ENCODE measurements at places on chromosomes 7 and 10.

- no peak for DNase-seq
These were observed 82.8 kb upstream of the CPXM2 start for GRCh38 chr10:123974406-123974805.

GRCh38 chr7:56810466-56810865, 321.8 kb downstream of the ZNF479 start:
- no peak for DNase-seq

DNA sequence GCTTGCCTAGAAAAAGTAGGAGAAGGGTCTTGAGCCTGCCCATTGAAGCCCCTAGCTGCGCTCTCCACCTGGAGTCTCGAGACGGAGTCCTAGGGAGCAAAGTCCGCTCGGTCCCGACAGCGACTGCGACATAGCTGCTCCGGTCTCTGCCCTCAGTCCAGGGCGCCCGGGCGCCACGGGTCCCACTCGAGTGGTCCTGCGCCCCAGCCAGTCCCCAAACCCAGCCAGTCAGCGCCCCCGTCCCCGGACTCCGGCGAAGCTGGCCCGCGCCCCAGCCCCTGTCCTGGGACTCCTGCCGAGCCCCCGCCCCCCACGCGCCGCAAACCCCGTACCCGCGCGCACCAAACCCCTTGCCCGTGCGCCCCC, 490 bp downstream of the TNS3 start:
- DNase-seq, result no peak

- DNase-seq, result no peak
These were observed 66.7 kb downstream of the PRKG1 start for GRCh38 chr10:51141010-51141409.

DNA sequence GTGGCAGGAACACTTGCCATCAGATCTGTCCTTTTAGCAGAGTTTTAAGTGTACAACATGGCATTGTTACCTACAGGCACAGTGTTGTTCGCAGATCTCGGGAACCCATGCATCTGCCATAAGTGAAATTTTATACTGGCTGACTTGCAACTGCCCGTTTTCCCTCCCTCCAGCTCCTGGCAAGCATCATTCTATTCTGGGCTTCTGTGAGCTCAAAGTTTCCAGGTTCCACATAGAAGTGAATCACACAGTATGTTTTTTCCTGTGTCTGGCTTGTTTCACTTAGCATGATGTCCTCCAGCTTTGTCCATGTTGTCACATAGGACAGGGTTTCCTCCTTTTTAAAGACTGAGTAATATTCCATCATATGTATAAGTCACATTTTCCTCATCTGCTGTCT, 56.6 kb downstream of the C10orf143 start:
- DNase-seq, result no peak

DNA sequence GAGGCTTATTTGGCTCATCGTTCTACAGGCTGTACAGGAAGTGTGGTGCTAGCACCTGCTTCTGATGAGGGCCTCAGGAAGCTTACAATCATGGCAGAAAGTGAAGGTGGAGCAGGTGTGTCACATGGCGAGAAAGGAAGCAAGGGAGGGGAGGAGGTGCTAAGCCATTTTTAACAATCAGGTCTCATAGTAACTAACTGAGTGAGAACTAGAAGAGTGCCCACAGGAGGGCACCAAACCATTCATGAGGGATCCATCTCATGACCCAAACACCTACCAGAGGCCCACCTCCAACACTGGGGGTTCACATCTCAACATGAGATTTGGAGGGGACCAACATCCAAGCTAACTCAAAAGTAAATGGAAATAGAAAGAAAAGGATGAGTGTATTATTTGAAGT, 78.1 kb downstream of the CXCL12 start:
- no peak for DNase-seq

GRCh38 chr10:69577268-69578232, 4.3 kb upstream of the NEUROG3 start:
- DNase-seq, result no peak

GRCh38 chr10:125489731-125490130, 193.2 kb downstream of the TEX36 start:
- DNase-seq, result no peak

- no peak for DNase-seq
These were observed 2.0 kb upstream of the FEZF1 start for GRCh38 chr7:122306320-122307227.

GRCh38 chr7:100607111-100607510, 4.9 kb downstream of the PCOLCE start:
- DNase-seq, result no peak

GRCh38 chr10:95241533-95241932, 47.5 kb downstream of the ACSM6 start:
- no peak for DNase-seq

DNA sequence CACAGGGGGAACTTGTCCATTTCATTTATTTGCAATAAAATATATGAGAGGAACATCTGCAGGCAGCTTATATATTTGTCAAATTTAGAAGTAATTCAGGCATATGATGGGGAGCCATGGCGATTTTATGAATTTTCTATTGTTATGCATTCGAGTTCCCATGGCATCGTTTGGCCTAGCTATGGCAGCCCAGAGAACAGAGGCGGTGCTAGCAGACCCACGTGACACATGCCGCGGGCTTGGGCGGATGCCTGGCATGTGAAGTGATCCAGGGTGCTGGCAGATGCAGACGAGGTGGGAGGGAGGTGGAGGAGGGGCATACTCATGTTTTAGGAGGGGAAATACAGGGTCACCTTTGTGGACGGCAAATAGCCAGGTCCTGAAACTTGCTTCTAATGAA, 560.0 kb upstream of the GALNT17 start:
- no peak for DNase-seq

GRCh38 chr7:112091768-112092167, 114.4 kb downstream of the DOCK4 start:
- no peak for DNase-seq

- DNase-seq, result no peak
These were observed 48.4 kb downstream of the SYPL1 start for GRCh38 chr7:106063692-106064091.

DNA sequence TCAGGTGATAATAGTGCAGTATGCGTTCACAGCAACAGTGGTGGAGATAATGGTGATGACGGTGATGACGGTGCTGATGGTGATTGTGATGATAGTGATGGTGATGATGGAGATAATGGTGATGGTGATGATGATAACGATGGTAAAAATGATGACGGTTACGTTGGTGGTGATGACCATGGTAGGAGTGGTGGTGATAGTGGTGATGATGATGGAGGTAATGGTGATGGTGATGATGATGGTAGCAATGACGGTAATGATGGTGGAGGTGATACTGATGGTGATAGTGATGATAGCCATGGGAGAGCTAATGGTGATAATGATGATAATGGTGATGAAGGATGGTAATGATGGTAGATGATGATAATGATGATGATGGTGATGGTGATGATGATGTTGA, 45.0 kb downstream of the FAM20C start:
- DNase-seq, result no peak

- DNase-seq, result no peak
These were observed 61.4 kb upstream of the STEAP1B start for GRCh38 chr7:22561321-22561811.

- no peak for DNase-seq
These were observed 24.9 kb upstream of the PITRM1 start for GRCh38 chr10:3197348-3198003.

GRCh38 chr10:105292236-105292635, 651.1 kb downstream of the SORCS3 start:
- DNase-seq, result no peak

DNA sequence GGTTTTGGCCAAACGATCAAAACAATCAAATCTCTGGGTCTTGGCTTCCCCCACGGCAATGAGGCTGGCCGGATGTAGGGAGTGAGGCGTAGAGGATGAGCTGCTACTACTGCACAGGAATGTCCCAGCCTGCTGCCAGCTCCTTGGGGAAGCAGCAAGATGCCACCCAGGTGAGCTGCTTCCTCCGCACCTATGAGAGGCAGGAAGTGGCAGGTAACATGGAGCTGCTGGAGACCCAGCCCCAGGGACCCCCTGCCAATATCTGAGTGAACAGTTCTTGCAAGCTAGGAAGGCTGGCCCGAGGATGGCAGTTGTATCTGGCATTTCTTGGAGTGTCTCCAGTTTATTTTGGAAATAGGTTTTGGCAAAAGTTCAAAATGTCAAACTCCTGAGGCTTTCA, 413.5 kb downstream of the DNAJB6 start:
- no peak for DNase-seq

GRCh38 chr7:25851332-25852210, 300.4 kb upstream of the NFE2L3 start:
- no peak for DNase-seq

GRCh38 chr7:151179946-151180345, 7.1 kb downstream of the ASB10 start:
- no peak for DNase-seq

- no peak for DNase-seq
These were observed 102.9 kb downstream of the TAX1BP1 start for GRCh38 chr7:27842851-27843250.

GRCh38 chr7:93145354-93145753, 2.8 kb downstream of the SAMD9L start:
- DNase-seq, result no peak

DNA sequence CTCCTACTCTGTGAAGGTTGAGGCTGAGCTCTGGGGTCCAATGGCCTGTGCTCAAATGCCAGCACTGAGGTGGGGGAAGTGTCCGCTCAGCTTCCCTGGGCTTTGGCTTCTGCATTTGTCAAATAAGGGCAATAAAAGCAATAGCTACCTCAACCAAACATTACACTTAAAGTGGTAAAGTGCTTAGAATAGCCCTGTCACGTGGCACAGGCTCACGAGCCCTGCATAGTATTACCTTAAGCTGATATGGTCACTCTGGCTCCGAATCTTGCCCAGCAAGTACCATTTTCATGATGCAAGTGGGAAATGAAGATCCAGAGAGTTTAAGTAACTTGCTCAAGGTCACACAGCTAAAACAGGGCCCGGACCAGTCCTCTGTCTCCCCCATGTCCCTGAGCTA, 451.1 kb upstream of the ZMIZ1 start:
- no peak for DNase-seq

DNA sequence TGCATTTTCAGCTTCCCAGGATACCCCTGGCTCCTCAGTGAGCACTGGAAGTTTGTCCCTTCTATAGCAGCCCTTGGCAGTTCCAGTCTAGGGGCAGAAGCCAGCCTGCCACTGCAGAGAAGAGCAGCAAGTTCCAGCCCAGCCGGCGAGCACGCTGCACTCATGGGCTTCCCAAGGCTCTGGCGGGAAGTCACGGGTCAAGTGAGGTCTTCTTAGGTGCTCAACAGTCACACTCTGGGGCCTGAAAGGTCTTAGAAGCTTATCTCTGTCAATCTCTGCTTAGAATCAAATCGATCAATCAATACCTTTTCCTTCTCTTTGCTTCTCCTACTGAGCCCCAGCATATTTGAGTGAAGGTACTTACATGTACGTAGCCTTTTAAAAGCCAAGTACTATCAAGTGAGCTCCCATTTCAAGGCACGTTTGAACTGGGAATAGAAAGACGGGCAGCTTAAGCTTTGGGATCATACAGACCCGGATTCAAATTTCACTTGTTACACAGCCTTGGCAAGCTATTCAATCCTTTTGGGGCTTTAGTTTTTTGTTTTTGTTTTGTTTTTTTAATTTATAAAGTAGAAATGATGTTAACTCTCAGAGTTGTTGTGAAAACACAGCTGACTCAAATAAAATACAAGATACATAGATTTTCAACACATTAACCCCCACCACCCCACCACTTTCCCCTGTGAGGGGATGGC, 152.6 kb upstream of the KLF14 start:
- DNase-seq, result no peak

DNA sequence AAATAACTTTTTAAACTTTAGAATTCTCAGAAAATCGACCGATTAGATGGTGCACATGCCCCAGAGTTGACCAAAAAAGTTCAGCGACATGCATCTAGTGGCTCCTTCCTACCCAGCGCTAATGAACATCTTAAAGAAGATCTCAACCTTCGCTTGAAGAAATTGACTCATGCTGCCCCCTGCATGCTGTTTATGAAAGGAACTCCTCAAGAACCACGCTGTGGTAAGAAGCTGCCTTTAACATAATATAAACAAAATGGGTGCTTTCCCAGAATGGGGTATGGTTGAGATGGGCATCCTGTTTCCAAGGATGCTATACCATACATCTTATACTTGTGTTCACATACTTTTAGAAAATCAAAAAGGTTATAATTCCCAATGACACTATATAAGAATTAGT, 24.6 kb downstream of the GLRX3 start:
- DNase-seq, result no peak

- DNase-seq, result no peak
These were observed 43.8 kb downstream of the CALCR start for GRCh38 chr7:93530701-93531100.

GRCh38 chr10:99555371-99555770, 22.6 kb downstream of the NKX2-3 start:
- DNase-seq, result no peak

GRCh38 chr7:55534262-55534915, 37.9 kb downstream of the VOPP1 start:
- DNase-seq, result no peak

DNA sequence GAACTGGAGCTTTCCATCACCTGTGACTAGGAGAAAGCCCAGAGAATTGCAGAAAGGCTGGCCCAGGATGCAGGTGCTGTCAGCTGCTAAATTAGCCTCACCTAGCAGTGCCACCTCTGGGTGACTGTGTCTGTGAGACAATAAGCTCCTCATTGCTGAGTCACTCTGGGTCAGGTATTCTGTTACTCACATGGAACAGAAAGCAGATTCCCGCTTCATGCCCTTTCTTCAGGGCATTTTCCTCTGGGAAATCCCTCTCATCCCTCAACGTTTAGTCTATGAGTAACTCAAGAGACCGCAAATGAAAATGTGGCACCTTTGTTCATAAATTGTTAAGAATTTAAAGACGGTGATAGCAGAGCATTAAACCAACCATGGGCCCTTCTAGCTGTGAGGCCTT, 184.0 kb downstream of the ADAM12 start:
- no peak for DNase-seq

- DNase-seq, result no peak
These were observed 29.1 kb downstream of the CDCA7L start for GRCh38 chr7:21916629-21917028.

DNA sequence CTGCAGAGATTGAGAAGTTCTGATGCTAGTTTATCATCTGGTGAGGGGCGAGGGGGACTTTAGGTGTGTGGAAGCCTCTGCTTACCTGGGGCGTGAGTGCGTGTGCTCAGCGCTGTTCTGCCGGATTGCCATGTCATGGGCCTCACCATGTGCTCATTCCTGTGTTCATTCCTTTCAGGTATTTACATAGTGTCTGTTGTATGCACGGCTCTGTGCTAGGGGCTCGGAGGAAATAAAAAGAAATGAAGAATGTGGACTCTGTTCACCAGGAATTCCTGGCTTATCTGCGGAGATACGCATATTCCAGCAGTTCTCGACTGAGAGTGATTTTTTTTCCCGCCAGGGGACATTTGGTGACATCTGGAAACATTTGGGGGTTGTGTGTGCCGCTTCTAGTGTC, 152.0 kb downstream of the CAMK1D start:
- no peak for DNase-seq

- DNase-seq, result no peak
These were observed 310.6 kb downstream of the PARD3 start for GRCh38 chr10:34504534-34504933.

DNA sequence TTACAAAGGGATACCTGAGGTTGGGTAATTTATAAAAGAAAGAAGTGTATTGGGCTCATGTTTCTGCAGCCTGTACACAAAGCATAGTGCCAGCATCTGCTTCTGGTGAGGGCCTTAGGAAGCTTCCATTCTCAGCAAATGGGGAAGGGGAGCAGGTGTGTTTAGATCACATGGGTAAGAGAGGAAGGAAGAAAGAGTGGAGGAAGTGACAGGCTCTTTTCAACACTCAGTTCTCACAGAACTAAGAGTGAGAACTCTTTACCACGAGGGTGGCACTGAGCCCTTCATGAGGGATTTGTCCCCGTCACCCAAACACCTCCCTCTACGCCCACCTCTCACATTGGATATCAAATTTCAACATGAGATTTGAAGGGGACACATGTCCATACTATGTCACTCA, 506 bp upstream of the FAM170B start:
- no peak for DNase-seq

Data from cortex of kidney (tissue), 1 donor.